Stimulated activated CD4-positive, alpha-beta T cell treated with anti-CD3 and anti-CD28 coated beads, TNF-alpha, amount 100 ng/mL, for 48 hours (primary cell): ENCODE measurements at places on chromosomes 16 and 17.
A peak's percentile ranks its signal among the peaks of the same experiment; 100 is the strongest.

- DNase-seq, result no peak
These were observed 45.6 kb downstream of the ADCY7 start for GRCh38 chr16:50311891-50312501.

DNA sequence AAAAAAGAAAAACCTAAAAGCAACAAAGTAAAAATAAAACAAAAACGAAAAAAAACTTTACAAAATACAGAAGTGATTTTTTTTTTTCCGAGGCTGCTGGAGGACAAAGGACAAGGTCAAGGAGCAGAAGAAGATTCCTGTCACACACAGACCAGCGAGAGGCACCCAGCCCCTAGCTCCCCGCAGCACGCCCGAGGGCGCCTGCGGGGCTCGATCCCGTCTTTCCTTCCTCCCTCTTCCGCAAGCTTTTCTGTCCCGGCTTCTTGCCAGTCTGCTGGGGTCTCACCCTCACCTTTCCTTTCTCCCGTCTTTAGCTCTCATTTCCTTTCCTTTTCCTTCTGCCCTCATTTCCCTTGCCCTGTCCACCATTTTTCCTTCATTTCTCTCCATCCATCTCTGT, 66.1 kb upstream of the DNAH17 start:
- DNase-seq, result no peak

GRCh38 chr17:13973960-13974651, 95.2 kb upstream of the COX10 start:
- DNase-seq, result no peak

DNA sequence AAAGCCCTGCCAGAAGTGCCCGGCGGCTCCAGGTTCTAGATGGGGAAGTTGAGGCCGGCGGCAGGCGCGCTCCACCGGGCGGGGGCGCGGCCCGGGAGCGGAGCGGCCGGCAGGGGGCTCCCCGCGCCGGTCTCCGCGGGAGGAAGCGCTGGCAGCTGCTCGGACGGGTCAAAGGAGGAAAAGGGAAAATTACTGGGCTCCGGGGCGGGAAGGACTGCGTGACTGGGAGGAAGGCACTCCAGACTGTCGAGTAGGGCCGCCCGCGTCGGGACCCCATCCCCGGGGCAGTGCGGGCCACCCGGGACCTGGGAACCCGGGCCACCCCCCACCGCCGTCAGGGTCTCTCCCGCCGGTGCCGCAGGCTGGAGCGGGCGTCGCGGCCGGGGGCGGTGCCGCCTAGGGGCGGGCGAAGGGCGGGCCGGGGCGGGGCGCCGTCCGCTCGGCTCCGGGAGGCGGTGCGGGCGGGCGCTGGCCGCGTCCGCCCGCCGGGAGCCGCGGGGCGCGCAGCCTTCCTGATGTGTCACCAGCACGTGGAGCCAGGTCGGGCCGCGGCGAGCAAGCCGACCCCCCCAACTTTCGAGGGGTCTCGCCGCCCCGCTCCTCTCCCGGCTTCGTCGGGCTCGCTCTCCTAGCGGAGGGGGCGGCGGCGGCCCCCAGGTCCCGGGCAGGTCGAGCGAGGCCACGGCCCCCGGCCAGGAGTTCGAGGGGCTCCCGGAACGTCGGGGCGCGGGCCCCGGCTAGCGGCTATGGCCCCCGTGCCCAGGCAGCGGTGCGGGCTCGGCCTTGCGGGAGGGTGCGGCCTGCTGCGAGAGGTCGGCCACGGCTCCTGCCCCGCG, 167.5 kb downstream of the RAB11FIP4 start:
- DNase-seq, result peak; percentile 26
